ENCODE measurements at places on chromosomes 1 and 21.

DNA sequence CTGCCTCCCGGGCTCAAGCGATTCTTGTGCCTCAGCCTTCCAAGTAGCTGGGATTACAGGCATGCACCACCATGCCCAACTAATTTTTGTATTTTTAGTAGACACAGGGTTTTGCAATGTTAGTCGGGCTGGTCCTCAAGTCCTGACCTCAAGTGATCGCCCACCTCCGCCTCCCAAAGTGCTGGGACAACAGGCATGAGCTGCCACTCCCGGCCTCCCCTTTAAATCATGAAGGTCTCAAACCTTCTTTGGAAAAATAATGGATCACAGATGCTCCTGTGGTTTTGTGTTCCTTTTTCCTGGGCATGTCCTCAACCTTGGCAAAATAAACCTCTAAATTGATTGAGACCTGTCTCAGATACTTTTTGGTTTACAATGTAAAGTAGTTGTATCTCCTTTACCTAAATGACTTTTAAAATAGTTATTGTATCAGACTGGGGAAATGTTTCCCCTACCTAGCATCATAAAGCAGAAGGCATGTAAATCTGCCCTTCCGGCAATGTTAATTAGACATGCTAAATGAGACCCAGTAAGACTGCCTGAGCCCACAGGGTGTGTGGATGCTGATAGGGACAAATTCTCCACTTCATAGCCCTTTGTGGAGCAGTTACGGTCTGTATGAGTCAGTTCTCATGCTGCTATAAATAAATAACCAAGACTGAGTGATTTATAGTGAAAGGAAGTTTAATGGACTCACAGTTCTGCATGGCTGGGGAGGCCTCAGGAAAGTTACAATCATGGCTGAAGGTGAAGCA, 27.8 kb downstream of the CBR1 start:
- no peak for DNase-seq

- no peak for DNase-seq
Measured at GRCh38 chr1:234408757-234409156, 35.5 kb downstream of the COA6 start.

DNA sequence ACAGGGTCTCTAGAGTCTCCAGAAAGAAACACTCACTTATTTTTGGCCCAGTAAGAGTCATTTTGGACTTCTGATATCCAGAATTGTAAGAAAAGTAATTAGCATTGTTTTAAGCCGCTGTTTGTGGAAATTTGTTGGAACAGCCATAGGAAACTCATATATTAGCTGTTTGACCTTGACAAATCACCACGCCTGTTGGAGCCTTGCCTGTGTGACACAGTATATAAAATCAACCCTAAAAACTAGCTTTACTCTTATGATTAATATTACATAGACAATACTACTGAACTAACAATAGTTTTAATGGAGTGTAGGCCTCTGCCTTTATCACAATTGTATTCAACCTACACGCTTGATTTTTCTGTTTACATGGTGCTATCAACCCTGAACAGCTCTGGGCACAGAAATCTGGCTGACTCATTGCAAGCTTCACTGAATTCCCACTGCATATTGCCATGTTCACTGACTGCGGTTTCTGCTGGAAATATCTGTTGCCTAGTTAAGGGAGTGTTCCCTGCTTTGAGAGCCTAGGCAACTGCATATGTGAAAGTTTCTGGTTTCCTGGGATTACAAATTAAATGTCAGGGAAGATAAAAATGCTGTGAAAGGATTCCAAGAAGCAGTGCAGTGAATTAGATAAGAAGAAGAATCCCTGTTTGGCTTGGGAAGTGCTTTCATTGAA, 419.5 kb upstream of the DEPDC1 start:
- no peak for DNase-seq

DNA sequence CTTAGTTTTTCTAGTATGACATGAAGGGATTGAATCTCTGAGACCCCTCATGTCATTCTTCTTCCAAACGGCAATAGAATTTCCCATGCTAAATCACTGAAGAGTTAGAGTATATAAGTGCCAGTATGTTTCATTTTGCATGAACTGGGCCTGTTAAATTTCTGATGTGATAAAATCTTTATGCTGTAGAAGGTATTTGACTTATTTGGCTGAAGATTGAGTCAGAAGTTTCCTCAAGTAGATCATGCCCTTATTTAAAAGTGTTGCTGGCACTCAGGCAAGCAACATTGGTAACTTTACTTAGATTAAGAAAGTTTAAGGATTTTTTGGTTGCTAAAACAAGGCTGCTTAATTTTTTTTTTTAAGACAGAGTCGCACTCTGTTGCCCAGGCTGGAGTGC, 13.3 kb downstream of the ATF6 start:
- DNase-seq, result no peak

DNA sequence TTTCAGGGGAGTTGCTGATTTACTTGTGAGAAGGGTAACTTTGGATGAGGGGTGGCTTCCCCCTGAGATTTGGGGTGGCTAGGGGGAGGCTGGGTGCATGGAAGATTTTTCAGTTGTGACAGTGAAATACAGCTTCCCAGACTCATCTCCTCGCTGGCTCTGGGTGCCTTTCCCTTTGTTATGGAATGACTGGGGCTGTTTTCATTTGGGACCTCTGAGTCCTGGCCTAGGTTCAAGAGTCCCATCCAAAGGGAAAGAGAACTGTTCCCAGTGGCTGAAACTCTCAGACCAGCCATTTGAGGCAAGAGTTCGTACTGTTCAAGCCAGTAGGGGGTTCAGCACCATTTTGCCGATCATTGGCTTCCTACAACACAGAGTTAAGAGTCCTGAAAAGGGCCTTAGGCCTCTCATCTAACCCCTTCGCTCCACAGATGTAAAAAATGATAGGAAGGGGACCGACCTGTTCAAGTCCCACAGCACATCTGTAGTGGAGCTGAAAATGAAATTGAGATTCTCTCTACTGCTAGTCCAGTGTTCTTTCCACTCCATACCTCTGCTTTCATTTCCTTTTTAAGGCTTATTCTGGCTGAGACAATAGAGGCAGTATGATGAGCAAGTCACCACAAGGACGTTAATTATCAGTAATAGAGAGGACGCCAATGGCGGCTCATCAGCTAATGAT, 958 bp downstream of the DDR2 start:
- DNase-seq, result no peak

DNA sequence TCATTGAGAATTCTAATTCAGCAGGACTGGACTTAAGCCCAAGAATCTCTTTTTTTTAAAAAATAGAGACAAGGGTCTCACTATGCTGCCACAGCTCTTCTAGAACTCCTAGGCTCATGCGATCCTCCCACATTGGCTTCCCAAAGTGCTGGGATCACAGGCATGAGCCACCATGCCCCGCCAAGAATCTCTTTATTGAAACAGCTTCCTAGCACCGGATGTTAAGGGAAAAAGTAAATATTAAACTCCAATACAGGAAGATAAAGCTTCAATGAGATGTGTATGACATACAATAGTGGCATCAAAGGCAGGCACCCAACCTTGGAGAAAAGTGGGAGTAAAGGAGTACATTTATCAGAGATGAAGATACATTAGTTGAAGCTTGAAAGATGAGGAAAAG, 25.5 kb downstream of the PUM1 start:
- DNase-seq, result no peak

GRCh38 chr1:93740601-93741031, 59.0 kb upstream of the BCAR3 start:
- DNase-seq, result peak; percentile 22

- no peak for DNase-seq
Measured at GRCh38 chr1:177568622-177569021, 397.9 kb downstream of the BRINP2 start.

GRCh38 chr21:35438643-35439404, 389.7 kb upstream of the RUNX1 start:
- DNase-seq, result no peak

GRCh38 chr1:45299981-45300668, 26.6 kb upstream of the HPDL start:
- peak; percentile 45 for DNase-seq

- no peak for DNase-seq
Measured at GRCh38 chr1:30315185-30315960, 408.0 kb downstream of the MATN1 start.

DNA sequence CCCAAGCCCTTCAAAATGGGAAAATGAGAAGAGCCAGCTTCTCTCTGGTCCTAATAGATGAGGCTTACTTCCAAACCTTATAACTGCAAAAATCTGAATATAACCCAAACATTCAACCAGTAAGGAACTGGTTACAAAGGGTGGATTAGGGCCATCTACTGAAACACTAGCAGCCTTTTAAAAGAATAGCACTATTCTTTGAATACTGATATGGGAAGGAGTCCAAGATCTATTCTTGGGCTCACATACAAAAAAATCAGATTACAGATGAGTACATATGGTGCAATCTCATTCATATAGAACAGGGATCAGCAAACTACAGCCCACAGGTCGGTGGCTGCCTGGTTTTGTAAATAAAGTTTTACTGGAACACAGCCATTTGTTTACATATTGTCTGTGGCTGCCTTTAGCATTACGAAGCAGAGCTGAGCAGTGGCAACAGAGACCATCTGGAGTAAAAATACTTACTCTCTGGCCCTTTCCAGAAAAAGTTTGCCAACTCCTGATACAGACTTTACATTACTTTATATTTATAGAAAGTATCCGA, 167.7 kb downstream of the ZSCAN20 start:
- DNase-seq, result no peak

DNA sequence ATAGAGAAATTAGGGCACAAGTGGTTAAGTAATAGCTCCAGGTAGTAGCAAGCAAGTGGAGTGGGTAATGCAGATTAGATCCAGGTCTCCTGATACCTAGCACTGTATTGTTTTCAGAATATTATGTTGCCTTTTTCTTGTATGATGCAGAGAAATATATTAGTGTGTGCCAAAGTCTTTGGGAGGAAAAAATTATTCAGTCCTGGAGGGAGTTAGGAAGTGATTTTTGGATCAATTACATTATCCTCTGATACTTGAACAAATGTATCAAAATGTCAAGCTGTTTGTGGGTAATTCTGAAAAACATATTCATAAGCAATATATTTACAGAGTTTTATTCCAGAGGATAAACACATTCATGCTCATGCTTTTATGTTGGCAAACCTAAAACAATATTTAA, 28.8 kb downstream of the TSEN15 start:
- DNase-seq, result no peak

- DNase-seq, result no peak
Measured at GRCh38 chr1:1090424-1091343, 16.6 kb upstream of the RNF223 start.

- DNase-seq, result no peak
Measured at GRCh38 chr21:33401630-33401992, 1.6 kb upstream of the IFNGR2 start.

DNA sequence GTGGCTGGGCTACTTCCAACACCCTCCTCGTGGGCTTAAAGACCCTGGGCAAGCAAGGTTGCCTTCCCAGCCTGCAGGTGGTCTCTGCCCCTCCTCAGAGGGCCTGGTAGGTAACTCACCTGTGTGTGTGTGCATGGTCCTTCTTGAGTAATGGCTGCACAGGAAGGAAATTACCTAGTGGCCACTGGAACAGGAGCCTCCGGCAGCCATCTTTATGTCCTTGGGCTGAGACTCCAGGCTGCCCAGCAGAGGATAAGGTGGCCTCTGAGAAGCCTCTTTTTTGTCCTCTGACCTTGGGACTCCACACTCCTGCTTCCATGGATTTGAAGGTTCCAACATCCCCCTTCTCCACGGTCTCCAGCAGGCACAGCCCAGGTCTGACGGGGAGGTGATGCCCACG, 20.0 kb downstream of the DRAXIN start:
- DNase-seq, result no peak

GRCh38 chr1:206457408-206458120, 12.7 kb upstream of the IKBKE start:
- DNase-seq, result no peak

DNA sequence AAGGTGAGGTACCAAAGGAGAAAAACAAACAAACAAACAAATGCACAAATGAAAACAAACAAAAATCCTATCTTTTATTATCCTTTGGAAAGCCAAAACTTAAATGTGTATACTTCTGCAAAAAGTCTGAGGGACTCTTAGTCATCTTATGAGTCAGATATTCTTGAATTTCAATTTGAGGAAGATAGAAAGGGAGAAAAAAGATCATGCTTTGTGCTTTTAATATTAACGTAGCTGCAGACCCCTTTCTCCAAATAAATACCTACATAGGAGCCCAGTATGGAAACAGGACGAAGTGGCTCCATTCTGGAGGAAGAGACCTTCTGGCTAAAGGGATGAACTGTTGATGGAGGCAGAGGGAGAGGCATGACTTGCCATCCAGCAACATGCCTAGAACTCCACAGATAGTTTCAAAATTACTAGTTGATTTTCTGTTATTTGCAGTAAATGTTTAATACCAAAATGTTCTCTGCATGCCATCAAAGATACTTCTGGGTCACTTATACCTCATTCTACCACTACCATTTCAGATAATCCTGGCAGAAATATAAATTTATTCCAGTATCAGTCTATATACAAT, 25.4 kb downstream of the NUP210L start:
- no peak for DNase-seq

DNA sequence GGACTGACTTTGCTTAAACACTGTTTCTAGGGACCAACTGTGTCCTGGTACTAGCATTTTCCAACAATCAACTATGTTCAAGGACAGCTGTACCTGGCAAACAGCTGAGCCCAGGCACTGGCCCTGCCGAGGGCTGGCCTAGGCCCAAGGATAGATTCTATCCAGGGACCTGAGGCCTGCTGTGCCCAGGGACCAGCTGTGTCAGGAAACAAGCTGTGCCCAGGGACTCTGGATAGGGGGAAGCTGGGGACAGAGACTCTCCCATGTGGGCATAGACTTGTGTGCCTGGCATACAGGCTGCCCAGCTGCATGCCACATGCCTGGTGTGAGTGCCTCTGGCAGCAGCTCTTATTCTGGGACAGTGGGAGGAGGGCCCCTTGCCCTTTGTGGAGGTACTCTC, 38.1 kb upstream of the POU3F1 start:
- no peak for DNase-seq

- DNase-seq, result no peak
Measured at GRCh38 chr1:205598841-205599668, 32.8 kb downstream of the ELK4 start.

DNA sequence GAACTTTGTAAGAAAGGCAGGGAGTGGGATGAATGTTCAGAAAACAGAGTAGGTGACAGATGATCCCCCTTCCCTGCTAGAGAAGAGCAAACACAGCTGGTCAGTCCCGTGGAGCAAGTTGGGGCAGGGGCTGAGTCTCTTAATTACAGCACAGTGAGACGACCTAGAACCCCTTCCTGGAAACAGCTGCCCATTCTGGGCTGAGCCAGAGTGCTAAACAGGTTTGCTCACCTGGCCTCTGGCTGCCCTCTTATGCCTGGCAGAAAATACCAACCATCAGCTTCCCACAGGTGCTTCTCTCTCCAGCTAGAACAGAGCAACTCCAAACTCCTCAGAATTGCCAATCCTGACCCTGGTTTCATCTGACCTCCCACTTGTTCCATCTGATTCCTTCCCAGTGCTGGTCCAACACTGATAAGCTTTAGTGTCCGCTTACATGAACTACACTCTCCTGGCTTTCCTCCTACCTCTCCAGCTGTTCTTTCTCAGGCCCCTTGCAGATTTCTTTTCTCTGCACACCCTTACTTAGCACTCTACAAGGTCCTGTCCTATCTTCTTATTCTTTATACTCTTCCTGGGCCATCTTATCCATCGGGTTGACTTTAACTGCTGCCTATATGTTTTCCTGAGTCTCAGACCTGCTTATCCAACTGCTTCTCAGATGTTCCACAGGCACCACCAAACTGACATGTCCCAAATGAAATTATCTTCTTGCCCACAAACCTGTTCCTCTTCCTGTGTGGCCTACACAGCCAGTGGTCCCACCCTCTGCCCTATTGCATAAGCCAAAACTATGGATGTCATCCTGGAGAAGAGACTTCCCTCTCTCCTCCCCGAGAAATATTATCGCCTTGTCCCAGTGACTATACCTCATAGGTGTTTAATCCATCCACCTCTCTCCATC, 22.6 kb upstream of the COL9A2 start:
- DNase-seq, result no peak

- DNase-seq, result peak; percentile 97
Measured at GRCh38 chr1:31788138-31788824, 24.1 kb upstream of the ADGRB2 start.
